ENCODE measurements at places on chromosomes 4 and X.

DNA sequence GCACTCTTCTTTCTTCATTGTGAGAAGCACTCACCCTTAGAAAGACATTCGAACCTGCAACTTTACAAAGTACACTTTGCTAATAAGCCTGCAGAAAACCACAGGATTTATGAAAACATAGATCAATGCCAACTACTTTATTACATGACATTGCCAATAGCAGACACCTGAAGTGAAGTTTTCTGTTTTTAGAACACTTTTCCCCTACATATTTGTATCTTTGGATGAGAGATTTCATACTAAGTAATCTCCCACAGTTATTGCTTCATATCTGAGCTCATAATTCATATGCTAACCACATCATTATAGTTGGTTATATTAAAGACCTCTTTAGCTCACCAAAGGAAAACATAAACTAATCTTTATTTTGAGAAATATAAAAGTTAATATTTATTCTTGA lies 276.5 kb upstream of the CTSO start:
- no peak for DNase-seq

DNA sequence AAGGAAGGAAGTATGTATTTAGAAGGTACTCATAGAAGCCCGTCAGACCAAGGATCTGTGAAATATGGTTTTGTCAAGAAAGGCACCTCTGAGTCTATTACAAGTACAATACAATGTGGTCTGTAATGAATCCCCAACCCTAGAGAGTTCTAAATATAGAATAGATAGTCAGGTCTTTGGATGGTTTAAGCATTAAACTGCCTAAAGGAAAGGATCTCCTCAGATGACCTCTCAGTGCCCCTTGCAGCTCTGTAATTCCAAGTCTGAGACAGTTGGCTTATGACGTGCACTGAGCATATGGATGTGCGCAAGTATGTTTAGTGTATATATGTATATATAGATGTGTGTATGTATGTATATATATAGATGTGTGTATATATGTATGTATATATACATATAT lies 62.0 kb downstream of the CCSER1 start:
- no peak for DNase-seq

DNA sequence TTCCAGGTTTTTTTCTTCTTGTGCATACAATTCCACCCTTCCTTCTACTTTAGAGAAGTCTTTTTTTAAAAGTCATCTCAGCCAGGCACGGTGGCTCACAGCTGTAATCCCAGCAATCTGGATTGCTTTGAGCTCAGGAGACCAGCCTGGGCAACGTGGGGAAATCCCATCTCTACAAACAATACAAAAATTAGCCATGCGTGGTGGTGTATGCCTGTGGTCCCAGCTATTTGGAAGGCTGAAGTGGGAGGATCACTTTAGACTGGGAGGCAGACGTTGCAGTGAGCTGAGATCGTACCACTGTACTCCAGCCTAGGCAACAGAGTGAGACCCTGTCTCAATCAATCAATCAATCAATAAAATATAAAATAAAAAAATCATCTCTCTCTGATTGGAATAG lies 14.8 kb downstream of the ELOVL6 start:
- DNase-seq: no peak

DNA sequence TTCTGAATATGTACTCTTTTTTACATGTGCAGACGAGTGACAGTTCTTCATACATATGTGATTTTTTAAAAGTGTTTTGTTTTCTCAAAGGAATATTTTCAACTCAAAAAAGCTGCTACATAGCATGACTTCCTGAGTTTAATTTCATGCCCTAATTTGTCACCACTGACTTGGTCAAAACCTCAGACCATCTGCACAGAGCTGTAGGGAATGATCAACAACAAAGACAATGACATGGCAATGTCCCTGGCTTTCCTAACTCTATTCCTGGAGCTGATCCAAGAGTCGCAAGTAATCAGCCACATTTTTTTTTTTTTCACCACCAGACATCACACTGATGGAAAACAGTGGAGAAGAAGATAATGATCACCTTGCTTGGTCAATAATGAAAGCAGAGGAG lies 97.7 kb downstream of the TMA16 start:
- DNase-seq: no peak

- DNase-seq: no peak
Measured at GRCh38 chr4:102586002-102586643, 85.0 kb downstream of the NFKB1 start.

GRCh38 chrX:109533005-109533404 lies 3.6 kb upstream of the NXT2 start:
- DNase-seq: no peak

DNA sequence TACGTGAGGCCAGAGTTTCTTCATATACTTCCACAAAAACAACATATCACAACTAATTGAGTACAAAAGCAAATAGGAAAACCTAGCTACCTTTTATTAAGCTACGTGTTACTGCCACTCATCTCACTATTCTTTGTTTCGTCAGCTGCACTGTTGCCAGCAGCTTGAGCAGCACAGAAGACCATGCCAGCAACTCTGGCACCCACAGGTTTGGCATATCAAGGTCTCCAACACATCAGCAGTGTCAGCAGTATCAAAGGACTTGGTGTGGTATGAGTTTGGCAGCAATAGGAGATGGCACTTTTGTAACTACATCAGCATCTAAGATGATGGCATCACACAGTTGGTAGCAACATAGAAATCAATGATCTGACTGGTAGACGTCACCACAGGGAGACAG lies 30.7 kb downstream of the CDKL2 start:
- no peak for DNase-seq

DNA sequence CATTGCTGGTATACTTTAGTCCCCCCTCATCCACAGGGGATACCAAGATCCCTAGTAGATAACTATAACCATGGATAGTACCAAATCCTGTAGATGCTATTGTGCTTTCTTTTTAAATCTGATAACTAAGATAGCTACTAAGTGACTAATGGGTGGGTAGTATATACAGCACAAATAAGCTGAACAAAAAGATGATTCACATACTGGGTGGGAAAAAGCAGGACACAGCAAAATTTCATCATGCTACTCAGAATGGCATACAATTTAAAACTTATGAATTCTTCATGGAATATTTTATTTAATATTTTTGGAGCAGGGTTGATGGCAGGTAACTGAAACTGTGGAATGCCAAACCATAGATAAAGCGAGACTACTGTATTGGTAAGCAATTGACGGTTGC lies 161.6 kb downstream of the IL15 start:
- DNase-seq: no peak
